IMR-90 (cell line): ENCODE measurements at places on chromosomes 3 and 15. TPM values are rescaled to one million over a fixed set of nuclear protein-coding genes. Genes with fewer than 3 reads are reported as not detected.
A peak's percentile ranks its signal among the peaks of the same experiment; 100 is the strongest.

DNA sequence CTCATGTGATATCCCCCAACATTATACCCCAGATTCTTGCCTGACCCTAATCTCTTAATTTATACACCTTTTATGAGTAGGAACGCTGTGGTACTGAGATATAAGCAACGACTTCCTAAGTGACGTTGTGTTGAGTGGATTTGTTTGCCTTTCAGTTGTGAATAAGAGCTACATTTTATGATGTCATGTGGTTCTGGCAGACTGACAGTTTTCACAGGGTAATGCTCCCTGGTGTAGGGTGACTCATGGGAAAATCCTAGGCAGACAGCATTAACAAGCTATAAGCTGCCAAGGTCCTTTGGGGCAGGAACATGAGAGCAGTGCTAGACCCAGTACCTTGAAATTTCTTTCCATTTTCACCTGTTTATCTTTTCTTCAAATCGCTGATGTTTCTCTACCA is 11.2 kb downstream of the C3orf52 start:
- DNase-seq: peak; percentile 100

GRCh38 chr3:134037168-134037567 is 7.4 kb upstream of the SLCO2A1 start:
- no peak for DNase-seq

- DNase-seq: no peak
Measured at GRCh38 chr3:56415652-56416051, 52.6 kb downstream of the ERC2 start.

- no peak for DNase-seq
Measured at GRCh38 chr3:144491333-144491732, 519.7 kb downstream of the DIPK2A start.

DNA sequence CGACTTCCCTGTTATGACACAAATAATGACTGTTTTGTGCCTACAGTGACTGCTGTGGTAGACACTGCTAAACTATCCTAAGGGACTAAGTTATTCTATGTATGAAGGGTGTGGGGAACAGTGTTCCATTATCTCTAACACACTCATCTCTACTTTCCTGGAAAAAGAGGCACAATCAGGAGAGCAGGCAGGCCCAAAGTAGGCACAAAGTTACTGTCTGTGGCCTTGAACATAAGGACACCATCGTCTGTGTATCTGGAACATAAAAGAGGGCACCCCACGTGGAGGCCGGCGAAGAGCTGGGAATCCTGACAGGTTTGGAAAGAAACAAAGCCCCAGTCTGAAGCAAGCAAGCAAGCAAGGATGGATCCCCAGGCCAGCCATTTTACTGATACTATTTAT is 1.5 kb downstream of the ABCC5 start:
- DNase-seq: no peak

DNA sequence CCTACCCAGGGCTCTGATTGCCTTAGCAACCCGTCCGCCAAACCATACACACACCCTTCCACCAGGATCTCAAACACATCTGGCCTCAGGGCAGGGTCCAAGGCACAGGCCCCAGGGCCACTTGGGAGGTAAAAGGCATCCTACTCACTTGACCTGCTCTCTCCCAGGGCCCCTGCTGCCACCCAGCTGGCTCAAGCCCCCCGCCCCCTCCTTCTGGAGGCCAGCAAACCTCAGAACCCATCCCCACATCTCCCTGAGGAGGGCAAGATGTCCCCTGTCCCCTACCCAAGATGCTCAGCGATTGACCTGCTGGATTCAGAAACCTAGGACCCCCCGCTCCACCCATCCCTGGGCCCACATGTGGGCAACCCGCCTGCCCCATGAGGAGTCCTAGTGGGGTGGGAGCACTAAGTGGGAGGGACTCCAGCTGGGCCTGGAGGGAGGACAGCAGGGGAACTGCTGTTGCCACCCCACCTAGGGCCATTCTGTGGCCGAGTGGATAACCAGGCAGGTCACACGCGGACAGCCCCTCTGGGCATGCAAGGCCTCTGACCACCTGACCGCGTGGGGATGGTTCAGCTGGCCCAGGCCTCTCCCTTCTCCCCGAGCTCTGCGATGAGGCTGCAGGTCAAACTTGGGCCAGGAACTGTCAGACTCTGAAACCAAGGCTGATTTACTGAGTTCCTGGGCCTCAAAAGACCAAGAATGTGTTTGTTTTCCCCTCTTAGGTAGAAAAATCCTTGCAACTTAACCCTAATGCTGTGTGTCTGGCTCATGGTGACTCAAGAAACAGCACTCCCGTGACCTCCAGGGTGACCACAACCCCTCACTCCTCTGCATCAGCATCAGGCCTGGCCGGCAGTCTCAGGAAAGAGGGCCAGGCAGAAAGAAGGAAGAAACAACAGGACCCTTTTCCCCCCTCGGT is 4.2 kb downstream of the MFGE8 start:
- DNase-seq: peak; percentile 73

- peak; percentile 57 for DNase-seq
Measured at GRCh38 chr3:112086875-112087524, 811 bp downstream of the C3orf52 start.

GRCh38 chr15:35909414-35909813 is 363.4 kb upstream of the DPH6 start:
- DNase-seq: no peak

- peak; percentile 35 for DNase-seq
Measured at GRCh38 chr3:61562721-61563312, 1.4 kb downstream of the PTPRG start.

- DNase-seq: no peak
Measured at GRCh38 chr15:97759363-97759762, 201.1 kb upstream of the ARRDC4 start.

DNA sequence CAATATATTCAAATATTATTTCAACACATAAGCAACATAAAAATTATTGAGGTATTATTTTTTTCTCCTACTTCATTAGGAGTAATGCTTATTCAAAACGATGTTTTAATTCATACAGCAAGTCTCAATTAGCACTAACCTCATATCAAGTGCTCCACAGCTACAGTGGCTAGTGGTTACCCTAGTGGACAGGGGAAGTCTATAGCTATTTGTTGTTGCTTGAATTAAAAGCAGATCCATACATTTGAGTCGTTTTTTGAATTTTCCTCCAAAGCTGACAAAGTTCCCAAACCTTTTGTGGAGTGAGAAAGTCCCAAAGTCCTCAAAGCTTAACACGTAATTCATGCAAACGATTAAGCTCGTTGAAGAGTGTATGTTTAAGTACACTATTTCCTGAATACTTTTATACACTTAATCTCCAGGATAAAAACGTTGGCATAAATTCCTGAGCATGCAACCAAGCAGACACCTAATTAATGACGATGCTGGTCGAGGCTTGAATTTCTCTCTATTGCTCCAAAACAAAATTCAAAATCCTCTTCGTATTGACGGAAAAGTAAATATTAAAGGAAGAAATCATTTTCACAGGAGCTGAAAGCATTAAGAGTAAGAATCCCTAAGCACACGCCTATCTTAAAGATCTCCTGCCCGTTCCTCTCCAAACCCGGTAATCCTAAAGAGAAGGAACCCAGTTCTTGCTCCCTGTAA is 985 bp downstream of the VPS13C start:
- DNase-seq: no peak

GRCh38 chr3:134608771-134609435 is 41.9 kb downstream of the KY start:
- no peak for DNase-seq

- DNase-seq: no peak
Measured at GRCh38 chr3:135981701-135982403, 16.3 kb downstream of the PPP2R3A start.

- peak; percentile 88 for DNase-seq
Measured at GRCh38 chr3:37221407-37221806, 47.0 kb upstream of the LRRFIP2 start.

DNA sequence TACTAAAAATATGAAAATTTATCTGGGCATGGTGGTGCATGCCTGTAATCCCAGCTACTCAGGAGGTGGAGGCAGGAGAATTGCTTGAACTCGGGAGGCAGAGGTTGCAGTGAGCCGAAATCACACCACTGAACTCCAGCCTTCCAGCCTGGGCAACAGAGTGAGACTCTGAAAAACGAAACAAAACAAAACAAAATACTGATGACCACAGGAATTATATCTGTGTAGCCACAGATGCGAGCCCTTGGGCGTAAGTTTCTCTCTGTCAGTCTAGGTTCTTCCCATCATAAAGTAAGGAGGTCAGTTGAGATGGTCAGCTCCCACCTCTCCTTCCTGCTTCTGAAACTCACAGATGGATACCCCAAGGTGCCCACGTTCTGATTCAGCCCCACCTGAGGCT is 37.7 kb upstream of the CFAP161 start:
- no peak for DNase-seq

GRCh38 chr3:104347291-104347690 is 1019.4 kb upstream of the ALCAM start:
- DNase-seq: no peak

- no peak for DNase-seq
Measured at GRCh38 chr15:91168457-91168856, 68.4 kb downstream of the SV2B start.

DNA sequence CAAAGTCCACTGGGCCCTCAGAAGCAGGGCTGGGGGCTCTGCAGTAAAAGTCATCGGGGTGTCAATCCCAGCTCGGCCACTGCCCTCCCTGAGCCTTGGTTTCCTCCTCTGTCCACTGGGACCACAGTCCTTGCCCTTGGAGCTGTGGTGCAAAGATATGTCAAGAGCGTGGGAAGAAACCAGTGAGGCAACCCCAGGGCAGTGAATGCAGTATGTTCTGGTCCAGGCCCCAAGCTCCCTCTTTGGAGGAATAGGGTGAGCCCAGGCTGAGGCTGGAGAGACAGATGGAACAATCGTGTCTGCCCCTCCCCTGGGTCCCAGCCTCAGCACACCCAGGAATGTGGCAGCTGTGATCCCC is 779 bp downstream of the GRIP2 start:
- DNase-seq: no peak

GRCh38 chr3:12194209-12194608 is 35.5 kb upstream of the TIMP4 start:
- DNase-seq: peak; percentile 92

DNA sequence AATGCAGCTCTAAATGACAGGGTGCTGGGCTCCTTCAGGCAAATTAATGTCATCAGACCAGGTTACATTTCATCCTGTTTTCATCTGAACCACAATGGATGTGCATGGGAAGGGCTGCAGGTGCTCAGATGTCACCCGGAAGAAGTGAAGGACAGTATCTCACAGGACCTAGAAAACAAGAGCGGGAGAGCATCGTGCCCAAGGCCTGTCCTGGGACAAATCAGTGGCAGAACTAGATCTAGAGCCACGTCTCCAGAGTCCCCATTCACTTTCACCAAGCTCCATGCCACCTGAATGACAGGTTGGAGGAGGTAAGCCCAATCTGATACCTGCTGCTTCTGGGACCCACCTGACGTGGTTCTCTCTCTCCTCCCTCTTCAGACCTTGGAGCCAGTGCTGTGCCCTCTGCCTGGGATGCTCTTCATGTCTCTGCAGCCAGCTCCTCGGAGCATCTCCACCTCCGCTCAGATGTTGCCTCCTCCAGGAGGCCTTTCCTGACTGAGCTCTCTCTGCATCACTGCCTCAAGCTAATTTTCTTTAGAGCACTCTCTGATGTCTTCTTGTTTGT is 77.3 kb downstream of the CPN2 start:
- DNase-seq: no peak

- no peak for DNase-seq
Measured at GRCh38 chr15:94052711-94053110, 178.7 kb upstream of the MCTP2 start.

DNA sequence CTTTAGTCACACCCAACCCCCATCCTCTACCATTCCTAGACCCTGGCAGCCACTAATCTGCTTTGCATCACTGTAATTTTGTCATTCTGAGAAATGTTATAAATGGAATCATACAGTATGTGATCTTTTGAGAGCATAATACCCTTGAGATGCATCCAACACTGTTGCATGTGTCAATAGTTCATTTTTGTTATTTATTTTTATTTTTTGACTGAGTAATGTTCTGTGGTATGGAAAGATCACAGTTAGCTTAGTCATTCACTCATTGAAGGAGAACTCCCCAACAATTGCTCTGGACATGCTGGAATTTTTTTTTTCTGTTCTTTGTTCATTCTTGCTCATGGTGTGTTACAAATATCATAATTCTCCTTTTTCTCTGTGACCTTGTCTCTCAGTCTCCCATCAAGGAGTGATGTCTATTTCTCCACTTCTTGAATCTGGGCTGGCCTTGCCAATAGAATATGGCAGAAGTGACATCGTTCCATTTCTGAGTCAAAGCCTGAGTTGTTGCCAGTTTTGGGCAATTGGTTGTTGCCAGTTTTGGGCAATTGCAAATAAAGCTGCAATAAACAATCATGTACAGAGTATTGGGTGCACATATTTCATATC is 6.8 kb upstream of the ADPGK start:
- peak; percentile 60 for DNase-seq

- DNase-seq: no peak
Measured at GRCh38 chr3:98151241-98151640, 4.0 kb downstream of the OR5H14 start.

GRCh38 chr3:23455084-23455483 is 252.0 kb downstream of the UBE2E2 start:
- DNase-seq: peak; percentile 89

- DNase-seq: no peak
Measured at GRCh38 chr3:74575857-74576256, 38.6 kb downstream of the CNTN3 start.

DNA sequence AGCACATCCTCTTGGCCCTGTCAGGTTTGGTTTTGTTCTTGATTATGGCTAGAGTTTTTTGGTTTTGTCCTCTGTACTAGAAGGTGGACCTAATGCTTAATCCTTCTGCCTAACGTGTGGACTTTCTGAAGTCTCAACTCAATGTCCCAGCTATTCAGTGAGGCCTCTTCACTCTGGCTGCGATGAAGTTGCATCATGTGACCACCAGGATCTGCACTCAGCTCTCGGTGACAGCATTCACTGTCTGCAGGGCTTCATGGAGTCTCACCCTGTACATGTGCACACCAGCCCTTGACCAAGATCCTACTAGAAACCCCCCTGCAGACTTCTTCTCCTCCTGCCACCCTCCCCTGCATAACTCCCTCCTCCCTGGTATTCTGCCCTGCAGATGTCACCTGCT is 38.7 kb upstream of the HRH1 start:
- DNase-seq: no peak

DNA sequence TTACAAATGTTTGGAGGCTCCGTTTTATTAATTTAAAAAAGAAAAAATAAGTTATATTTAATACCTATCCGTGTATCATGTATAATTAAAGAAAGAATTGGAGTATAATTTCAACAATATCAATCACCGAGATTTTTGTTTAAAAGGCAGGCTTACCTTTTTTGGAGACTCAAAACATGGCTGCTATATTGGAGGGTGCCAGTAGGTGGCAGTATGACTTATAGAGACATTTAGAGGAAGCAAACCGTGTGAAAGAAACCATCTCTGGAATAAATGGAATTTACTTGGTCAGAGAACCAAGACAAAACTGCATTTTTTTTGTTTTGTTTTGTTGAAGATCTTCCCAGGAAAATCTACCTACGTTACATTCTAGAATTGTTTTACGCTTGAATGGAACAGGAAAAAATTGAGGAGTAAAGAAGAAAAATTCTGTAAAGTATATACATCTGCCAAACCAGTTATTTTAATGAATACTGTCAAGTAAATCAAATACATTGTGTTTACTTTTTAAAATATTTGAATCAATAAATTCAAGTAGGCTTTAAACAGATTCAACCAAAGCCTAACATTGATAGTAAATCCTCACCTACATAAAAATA is 802.6 kb upstream of the ALCAM start:
- DNase-seq: peak; percentile 52

- DNase-seq: no peak
Measured at GRCh38 chr3:53941950-53942349, 50.3 kb upstream of the SELENOK start.

The GFM1 gene
- 36.0 and 55.0 TPM in 2 replicates for total RNA-seq

The RTP3 gene
- total RNA-seq: 0.18 TPM in 1 of 2 replicates, not detected in the other

The LMLN gene
- 3.3 and 3.9 TPM in 2 replicates for total RNA-seq

The TADA3 gene
- 69.7 and 83.0 TPM in 2 replicates for total RNA-seq

The STRIT1 gene
- total RNA-seq: not detected in 2 replicates

The THAP10 gene
- total RNA-seq: 2.3 and 3.6 TPM in 2 replicates

The ANKRD34C gene
- not detected in 2 replicates for total RNA-seq
